ENCODE measurements at places on chromosomes 4 and X.
A peak's percentile ranks its signal among the peaks of the same experiment; 100 is the strongest.

DNA sequence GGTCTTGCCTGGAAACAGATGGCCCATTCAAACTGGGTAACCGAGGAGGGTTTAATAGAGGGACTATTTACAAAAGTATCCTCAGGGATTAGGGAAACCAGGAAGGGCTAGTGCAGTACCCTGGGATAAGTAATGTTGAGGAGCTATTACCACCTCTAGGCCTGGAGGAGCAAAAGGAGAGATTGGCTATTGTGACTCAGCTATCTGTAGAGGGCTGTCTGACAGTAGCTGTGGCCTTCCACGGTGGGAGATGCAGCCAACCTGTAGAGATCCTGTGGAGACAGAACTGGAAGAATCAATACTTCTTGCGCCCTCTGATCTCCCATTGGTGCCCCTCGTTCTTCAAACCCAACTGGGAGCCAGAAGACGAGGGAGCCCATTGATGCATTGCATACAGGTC, 34.1 kb upstream of the RPS6KA3 start:
- no peak for DNase-seq

GRCh38 chrX:119067023-119067739, 5.6 kb upstream of the CT47C1 start:
- peak; percentile 62 for DNase-seq

DNA sequence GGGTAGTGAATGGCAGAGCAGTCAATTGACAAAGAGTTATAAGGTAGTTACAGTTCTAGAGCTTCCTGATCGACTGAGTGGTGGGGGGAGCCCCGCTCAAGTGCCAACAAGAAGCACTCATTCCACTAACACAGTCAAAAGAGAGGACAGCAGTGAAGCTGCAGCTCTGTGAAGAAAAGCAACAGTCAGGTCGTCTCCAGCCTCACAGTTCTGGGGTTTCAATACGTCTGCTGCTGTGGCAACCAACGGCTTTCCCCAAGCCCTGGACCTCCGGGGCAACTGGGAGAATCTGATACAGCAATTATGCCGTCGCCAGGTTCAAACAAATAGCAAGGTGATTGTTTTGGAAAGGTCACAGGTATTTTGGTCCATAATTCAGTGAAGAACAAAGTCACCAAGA, 30.8 kb downstream of the GPM6B start:
- peak; percentile 59 for DNase-seq

DNA sequence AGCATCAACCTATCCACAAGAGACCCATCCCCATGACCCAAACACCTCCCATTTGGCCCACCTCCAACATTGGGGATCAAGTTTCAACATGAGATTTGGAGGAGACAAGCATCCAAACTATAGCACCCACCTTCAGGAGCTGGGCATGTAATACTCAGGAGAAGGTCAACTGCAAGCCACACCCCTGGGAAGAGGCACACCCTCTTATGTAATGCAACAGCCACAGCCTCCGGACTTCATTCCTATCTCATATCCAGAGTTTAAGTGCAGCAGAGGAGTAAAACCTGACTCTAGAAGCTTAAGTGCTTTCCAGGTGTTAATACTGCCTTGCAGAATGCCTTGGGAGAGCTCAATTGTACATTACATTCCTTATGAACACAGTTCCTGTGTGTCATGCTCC, 197.4 kb downstream of the PTTG2 start:
- DNase-seq, result no peak

DNA sequence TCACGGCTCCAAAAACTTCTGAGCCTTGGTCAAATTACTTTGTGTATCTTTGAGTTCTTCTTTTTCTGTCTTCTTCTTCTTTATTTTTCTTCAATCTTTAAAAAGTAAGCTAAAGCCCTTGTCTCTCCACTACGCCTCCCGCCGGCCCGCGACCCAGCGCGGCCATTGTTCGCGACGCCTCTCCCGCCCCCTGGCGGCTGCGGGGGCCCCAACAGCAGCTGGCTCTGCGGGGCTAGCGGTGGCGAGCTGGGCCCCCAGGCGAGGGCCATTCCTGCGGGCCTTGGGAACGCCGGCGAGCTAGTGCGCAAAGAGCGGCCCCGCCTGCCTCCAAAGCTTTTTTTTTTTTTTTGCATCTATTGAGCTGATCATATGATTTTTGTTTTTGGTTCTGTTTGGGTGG, 119.1 kb downstream of the TGIF2LX start:
- DNase-seq, result no peak

DNA sequence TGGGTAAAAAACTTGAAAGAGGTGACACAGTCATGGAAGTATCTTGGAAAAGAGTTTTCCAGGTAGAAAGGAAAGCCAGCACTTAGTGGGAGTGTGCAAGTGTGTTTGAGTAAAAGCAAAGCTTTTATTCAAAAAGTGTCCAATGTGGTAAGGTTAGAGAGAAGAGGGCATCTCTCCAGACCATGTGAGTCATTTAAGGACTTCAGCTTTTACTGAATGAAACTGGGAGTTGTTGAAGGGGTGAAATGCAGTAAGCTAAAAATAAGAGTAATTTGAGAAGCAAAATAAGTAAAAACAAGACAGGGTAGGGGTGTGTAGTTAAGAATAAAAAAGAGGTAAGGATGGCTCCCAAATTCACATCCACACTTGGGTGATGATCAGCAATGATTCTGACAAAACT, 238.9 kb downstream of the SLC7A11 start:
- no peak for DNase-seq

DNA sequence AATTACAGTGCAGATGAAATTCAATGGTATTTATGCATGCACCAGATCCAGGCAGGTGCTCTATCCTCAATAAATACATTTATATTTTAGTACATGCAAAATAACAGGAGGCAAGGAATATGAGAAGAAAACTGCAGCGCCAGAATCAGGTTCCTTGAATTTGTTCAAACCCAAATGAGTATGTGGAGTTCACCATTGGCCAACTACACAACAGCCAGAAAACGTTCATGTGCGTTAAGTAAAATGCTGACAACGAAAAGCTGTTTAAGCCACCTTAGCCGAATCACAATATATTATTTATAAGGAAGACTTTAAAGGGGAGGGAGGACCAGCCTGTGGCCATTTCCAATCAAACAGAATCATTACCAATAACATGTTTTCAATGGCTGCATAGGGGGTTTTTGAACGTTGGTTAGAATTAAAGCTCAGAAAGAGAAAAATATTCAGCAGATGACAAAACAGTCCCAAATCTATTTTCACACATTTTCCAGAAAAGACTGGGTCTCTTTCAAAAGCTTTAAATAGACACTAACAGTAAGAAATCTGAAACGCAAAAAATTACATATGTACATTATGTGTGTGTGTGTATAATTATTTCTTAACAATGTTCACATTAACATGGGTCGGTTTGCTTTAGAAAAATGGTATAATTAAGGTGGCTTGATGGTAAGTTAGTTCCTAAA, 171.9 kb downstream of the LDB2 start:
- DNase-seq, result no peak

GRCh38 chr4:85459736-85460135, 15.2 kb upstream of the ARHGAP24 start:
- DNase-seq, result no peak

Data from NCI-H2081 (cell line).